ENCODE measurements at places on chromosomes 5 and 9.

DNA sequence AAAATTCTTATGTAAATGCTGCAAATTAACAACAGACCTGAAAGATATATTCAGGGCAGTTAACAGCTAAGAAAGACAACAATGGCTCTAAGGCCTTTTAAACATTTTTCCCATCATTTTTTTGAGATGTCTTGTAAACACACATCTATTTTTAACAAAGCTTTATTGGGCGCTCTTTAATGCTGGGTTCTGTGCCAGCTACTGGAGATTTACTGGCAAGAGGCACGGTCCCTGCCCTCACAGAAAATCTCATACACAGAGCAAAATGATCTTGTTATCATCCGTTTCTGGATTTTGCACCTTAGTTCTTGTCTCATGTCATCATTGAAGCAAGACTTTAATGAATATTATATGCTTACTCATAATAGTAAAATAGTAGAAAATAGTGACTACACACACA lies 1022.3 kb upstream of the WWC1 start:
- no peak for DNase-seq

DNA sequence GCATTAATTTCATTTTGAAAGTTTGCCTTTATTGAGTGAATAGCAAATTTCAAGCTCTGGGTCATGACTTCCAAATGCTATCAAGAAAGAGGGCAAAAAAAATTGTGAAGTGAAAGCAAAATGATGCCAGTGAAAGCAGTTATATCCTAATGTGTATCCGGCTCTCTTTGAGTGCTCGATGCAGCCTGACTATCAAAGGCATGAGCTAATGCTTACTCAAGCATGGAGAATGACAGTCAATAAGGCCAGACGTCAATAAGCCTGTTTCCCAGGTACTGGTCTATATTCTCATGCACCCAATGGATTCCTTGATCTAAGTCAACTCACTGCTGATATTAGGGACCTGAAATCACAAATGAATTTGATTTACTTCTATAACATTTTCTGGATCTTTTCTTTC lies 435.5 kb downstream of the CAAP1 start:
- no peak for DNase-seq

DNA sequence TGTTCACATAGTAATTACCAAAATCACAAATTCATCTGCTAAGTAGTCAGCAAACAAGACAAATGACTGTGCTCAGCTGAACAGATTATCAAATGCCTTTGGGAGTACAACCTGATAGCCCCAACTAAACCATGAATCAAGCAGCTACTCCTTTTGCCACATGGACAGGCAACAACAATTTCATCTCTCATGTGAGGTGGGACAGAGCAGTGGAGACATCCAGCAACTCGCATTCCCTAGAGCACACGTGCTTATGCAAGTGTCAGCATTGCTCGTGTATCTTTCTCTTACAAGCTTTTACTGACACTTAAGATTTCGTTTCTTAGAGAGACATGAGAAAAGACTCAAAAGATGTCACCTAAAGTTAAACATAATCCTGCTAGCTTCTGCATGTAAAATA lies 42.7 kb upstream of the PPP2R2B start:
- no peak for DNase-seq

GRCh38 chr5:115541611-115542010 lies 3.0 kb downstream of the FEM1C start:
- no peak for DNase-seq

GRCh38 chr9:83431101-83432060 lies 106.8 kb downstream of the FRMD3 start:
- no peak for DNase-seq

DNA sequence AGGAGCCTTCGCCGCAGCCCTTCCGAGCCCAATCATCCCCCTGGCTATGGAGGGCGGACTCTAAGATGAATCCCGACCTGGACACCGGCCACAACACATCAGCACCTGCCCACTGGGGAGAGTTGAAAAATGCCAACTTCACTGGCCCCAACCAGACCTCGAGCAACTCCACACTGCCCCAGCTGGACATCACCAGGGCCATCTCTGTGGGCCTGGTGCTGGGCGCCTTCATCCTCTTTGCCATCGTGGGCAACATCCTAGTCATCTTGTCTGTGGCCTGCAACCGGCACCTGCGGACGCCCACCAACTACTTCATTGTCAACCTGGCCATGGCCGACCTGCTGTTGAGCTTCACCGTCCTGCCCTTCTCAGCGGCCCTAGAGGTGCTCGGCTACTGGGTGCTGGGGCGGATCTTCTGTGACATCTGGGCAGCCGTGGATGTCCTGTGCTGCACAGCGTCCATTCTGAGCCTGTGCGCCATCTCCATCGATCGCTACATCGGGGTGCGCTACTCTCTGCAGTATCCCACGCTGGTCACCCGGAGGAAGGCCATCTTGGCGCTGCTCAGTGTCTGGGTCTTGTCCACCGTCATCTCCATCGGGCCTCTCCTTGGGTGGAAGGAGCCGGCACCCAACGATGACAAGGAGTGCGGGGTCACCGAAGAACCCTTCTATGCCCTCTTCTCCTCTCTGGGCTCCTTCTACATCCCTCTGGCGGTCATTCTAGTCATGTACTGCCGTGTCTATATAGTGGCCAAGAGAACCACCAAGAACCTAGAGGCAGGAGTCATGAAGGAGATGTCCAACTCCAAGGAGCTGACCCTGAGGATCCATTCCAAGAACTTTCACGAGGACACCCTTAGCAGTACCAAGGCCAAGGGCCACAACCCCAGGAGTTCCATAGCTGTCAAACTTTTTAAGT lies 819 bp downstream of the ADRA1B start:
- DNase-seq, result no peak

DNA sequence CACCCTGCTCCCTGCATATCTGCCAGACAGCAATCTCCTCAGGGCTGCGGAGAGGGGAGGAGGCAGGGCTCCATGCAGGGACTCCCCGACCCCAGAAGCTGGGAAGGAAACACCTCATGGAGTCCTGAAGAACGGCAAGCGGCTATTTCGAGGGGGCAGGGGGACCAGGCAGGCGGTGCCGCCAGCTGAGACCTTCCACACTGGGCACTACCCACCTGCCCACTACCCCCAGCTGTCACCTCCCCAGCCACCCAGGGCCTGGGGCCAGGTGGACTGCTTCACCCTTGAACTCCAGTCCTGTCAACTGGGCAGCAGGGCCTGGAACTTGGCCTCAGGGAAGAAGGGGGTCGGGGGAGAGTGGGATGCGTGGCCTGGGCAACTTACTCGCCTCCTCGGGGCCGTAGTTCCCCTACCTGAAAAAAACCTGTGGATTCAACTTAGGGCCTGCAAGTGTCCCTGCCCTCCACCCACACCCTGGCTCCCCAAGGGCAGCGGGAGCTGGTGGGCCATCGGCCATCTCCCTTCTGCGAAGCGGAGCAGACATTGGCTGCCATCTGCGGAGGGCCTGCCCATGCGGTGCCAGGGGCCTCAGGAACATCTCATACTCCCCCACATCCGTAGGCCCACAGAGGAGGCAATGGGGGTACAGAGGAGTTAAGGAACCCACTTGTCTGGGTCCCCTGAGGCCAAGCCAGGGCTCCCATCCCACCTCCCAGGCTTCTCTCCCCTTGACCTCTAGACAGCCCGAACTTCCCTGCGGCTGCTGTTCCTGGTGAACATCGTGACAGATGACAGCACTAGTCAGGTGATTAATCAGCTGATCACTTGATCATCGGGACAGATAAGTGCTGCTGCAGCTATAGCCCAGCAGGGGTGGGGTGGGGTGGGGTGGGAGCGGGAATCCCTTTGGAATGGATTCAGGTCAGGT lies 18.5 kb upstream of the RALGDS start:
- no peak for DNase-seq

DNA sequence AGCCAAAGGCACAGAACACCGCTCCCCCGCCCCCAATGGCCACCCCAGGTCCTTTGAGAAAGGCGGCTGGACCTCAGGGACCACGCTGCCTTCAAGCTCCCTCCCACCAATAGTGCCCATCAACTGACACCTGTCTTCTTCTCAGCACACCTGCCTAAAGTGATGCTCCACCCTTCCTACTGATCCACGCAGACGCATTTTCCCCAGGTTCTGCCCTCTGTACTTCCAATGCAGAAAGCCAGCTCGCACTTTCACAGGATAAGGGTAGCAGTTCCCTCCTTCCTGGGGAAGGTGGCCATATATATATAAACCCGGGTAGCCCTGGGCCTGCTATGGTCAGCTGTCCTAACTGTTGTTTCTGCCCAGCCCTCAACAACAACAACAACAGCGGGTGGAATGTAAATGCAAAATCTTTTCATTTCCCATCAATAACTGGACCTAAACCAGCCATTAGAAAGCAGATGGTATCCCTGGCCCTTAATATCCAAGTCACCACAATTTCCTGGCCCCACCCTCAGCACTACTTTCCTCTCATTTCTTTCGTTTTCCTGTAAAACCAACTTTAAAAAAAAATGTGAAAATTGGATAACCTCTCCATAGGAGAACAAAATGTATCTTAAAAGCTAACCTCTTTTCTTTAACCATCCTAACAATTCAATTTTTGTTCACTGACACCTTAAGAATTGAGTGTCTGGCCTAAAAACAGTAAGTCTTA lies 1.7 kb downstream of the GOLM1 start:
- no peak for DNase-seq

DNA sequence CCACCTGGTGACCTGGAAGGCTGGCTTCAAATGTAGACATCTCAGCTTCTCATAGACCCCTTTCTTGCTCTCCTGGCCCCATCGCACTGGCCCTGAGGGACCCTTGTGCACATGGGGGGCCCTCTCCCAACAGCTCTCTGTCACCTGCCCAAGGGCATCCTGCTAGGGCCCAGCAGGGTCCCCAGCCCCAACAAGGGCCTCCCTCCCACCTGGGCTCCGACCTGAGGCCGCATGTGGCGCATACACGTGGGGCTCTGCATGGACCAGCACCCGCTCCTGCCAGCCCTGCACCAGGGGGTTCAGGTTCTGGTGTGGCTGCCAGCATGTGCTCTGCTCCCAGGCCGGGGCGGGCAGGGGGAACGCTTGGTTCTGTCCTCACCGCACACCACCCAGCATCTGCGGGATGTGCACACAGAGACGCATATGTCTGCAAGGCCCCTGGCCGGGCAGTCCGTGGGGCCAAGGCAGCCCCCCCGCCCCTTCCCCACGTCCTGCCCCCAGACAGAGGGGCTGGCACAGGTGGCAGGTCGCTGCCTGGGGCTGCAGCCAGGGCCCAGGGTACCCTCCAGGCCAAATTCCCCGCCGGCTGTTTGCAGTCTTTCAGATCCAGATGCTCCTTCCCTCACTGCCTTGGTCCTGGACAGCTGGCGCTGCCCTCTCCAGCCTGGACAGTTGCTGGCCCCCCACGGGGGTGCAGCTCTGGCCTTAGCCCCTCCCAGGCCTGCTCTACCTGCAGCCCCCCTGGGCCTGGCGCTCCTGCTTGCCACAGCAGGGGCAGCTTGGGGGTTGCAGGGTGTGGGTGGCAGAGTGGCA lies 17.9 kb upstream of the NRARP start:
- DNase-seq, result no peak

DNA sequence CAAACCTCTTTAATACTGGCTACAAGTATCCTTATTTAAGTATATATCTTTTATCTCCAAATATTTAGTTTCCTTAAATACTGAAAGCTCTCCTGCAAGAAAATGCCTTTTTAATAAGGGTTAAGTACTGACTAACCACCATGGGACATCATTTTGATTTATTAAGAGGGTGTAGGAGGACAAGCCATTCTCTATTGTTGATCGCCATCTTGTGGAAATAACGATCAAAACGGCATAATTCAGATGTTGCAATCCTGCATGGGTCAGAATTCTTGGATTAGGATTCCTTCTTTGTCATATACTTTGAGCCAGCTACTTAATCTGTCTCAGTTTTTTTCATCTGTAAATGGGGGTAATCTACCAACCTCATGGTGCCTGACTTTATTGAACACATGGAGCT lies 28.7 kb upstream of the C5orf46 start:
- DNase-seq, result no peak

DNA sequence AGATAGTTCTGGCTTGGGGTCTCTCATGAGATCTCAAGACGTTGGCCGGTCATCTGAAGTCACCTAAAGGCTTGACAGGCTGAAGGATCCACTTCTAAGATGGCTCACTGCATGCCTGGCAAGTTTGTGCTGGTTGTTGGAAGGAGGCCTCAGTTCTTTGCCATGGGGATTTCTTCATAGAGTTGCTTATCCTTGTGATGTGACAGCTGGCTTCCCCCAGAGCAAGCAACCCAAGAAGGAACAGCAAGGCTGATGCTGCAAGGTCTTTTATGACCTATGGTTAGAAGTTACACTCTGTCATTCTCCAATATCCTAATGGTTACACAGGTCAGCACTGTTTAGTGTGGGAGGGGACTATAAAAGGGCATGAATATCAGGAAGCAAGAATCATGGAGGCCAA lies 20.7 kb upstream of the GRPEL2 start:
- no peak for DNase-seq

Measured in vagina (tissue), 2 donors.